ENCODE measurements at places on chromosomes 5 and 9. TPM values are rescaled to one million over a fixed set of nuclear protein-coding genes. Genes with fewer than 3 reads are reported as not detected.

PCDHB15 gene
- polyA plus RNA-seq, result 0.73 TPM

TRPM3 gene
- 0.15 TPM for polyA plus RNA-seq

AFAP1L1 gene
- 2.7 TPM for polyA plus RNA-seq

DRD1 gene
- polyA plus RNA-seq, result 0.08 TPM

INSL6 gene
- polyA plus RNA-seq, result not detected

EQTN gene
- not detected for polyA plus RNA-seq

CBY3 gene
- polyA plus RNA-seq, result 0.15 TPM

UNC13B gene
- 13.3 TPM for polyA plus RNA-seq

IL3 gene
- not detected for polyA plus RNA-seq

KIF4B gene
- polyA plus RNA-seq, result not detected

ADGRD2 gene
- not detected for polyA plus RNA-seq

CRB2 gene
- not detected for polyA plus RNA-seq

ACTBL2 gene
- polyA plus RNA-seq, result not detected

PTPN3 gene
- 14.4 TPM for polyA plus RNA-seq

PCDHGB1 gene
- not detected for polyA plus RNA-seq

SLC1A1 gene
- 2.1 TPM for polyA plus RNA-seq

AJM1 gene
- polyA plus RNA-seq, result 3.3 TPM

ZDHHC11 gene
- 2.4 TPM for polyA plus RNA-seq

C5orf58 gene
- not detected for polyA plus RNA-seq

EDIL3 gene
- 8.1 TPM for polyA plus RNA-seq

SH3TC2 gene
- polyA plus RNA-seq, result 0.75 TPM

ELAVL2 gene
- polyA plus RNA-seq, result 0.06 TPM

ZFAND5 gene
- polyA plus RNA-seq, result 124 TPM

SLC4A9 gene
- polyA plus RNA-seq, result 0.30 TPM

RASGEF1C gene
- polyA plus RNA-seq, result 0.25 TPM

Measured in stomach (tissue), 19 donors.